ENCODE measurements at places on chromosomes 1 and 21.

- no peak for DNase-seq
These were observed 3.9 kb upstream of the TP53BP2 start for GRCh38 chr1:223849352-223850254.

- no peak for DNase-seq
These were observed 108.8 kb downstream of the NAV1 start for GRCh38 chr1:201647722-201648065.

- no peak for DNase-seq
These were observed 312.2 kb downstream of the ZP4 start for GRCh38 chr1:237578540-237578939.

DNA sequence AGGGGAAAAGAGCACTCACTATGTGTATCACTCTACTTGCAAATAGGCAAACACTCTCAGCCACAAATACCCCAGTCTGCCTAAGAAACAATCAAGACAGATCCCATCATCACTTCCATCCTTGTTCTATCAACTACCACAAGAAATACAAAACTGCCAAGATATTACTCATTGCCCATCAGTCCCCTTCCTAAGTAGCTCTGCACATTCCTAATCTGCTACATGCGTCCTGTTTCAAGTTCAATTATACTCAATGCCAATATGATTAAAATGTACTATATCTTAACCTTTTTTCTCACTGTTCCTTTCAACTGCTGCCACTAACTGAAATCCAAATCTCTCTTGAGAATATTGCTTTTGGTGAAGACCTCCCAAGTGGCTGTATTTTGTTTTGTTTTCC lies 1688.4 kb downstream of the PLA2G4A start:
- DNase-seq, result no peak

GRCh38 chr1:178630417-178630816 lies 94.6 kb upstream of the RALGPS2 start:
- no peak for DNase-seq

DNA sequence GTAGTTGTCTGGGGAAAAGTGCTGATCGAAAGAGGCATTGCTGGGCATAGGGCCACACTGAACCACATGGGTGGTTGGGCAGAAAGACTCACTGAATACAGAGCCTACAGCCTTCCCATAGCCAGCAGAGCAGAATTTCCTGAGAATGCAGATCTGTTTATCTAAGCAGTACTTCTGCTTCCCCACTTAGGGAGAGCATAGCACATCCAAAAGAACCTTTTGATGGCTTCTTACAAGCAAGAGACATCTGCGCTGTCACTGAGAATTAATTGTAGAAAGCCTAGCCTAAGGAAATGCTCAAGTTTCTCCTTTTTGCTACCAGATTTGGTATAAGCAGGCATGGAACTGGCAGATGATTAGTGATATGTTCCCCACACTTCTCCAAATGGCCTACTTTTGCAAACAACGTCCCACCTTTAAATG lies 13.0 kb upstream of the KLHDC8A start:
- no peak for DNase-seq
